Midbrain (tissue), 1 donor: ENCODE measurements at places on chromosomes 1 and 21.

DNA sequence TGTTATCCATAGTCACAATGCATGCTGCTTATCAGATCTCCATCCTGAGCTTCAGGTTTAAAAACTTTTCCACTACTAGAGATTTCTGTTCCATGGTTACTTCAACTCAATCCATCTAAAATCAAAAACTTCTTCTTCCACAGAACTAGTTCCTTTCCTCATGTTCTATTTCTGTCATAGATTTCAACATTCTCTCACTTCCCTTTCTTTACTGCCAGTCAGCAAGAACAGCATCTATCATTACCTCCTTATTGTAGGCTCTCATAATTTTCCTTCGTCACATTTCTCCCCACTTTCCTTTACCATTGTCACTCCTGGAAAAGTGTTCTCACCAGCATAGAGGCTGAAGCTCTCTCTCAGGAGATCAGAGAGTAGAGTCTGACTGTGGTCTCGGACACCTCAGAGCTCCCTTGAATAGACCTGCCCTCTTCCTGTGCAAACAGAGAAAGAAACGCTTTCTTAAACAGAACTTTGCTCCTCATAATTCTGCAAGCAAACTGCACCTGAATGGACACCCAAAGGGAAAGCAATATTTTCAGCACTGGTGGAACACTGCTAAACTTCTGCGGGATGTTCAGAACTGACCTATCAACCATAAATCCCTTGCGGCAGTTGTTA lies 48.7 kb upstream of the KIRREL1 start:
- DNase-seq, result peak; percentile 5

DNA sequence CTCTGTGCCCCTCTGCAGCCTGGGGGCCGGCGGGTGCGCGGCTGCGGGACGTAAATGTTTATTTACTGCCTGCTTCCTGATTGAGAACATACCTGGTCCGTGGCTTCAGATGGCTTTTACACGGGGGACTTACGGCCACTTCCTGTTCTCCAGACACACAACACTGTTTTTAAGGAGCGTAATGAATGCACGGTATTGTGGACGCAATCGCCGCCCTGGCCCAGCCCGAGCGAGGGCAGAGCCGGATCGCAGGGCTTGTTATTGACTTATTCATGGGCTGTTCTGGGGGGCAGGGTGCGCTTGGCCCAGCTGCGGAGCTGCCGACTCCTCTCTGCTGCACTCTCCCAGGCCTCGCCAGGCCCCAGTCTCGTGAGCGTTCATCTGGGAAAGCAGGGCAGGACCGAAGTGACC lies 52.8 kb upstream of the ACTRT2 start:
- DNase-seq, result peak; percentile 84

DNA sequence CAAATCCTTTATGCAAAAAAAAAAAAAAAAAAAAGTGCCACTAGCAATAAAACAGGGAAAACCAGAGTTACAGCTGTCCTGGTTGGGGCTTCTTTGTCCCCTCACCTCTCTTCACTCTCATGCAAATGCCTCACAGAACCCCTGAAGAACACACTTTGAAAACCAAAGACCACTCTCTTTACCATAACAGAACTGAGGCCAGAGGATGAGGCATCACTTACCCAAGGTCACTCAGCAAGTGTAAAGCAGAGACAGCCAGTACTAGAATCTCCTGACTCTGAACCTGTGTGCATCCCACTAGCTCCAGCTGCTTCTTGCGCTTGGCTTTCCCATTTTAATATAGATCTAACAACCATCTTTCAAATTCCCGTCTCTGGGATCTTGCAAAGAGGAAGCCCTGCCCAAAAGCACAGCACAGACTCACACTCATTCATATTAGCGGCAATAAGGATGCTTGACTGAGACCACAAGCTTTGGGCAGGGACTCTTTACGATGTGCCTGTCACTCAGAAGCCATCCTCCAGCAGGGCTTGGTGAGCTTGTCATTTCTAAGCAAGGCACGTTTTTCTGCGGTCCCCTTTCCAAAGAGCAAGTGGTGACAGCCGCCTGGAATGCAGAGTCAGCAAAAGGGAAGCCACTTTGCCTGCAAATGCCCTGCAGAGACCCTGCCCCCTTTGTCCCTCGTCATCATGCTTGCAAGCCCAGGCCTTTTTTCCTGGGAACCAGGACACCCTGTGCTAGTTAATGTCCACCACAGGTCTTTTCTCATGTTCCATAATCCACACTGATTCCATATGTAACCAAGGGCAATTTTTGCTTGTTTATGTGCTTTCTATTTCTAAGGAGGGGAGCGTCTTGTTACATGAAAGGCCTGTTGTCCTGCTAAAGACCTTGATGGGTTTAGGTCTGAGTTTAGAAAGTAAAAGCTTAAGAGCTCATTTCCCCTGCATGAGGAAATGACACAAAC lies 76.5 kb upstream of the NFIA start:
- DNase-seq, result peak; percentile 5

DNA sequence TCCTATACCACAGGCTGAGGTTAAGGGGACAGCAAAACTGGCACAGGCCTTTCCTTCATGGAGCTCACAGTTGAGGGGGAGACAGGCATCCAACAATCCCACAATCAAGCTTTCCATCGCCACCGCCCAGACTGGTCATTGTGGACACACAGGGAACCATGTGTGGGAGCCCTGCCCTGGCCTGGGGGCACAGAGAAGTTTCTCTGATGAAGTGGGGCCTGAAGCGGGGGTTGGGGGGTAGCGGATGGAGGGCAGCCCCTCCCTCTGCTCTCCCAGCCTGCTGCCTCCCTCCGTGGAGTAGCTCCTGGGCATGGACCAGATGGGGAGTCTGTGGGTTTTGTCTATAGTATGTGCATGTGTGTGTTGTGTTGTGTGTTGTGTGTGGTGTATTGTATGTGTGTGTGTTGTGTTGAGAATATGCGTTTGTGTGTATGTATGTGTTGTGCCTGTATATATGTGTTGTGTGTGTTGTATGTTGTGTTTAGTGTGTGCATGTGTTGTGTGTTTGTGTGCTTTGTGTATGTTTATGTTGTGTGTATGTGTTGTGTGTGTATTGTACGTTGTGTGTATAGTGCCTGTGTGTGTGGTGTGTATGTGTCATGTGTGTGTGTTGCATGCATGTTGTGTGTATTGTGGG lies 14.4 kb upstream of the LDLRAP1 start:
- DNase-seq, result no peak

- peak; percentile 90 for DNase-seq
Measured at GRCh38 chr1:41573785-41574713, 89.6 kb upstream of the EDN2 start.

DNA sequence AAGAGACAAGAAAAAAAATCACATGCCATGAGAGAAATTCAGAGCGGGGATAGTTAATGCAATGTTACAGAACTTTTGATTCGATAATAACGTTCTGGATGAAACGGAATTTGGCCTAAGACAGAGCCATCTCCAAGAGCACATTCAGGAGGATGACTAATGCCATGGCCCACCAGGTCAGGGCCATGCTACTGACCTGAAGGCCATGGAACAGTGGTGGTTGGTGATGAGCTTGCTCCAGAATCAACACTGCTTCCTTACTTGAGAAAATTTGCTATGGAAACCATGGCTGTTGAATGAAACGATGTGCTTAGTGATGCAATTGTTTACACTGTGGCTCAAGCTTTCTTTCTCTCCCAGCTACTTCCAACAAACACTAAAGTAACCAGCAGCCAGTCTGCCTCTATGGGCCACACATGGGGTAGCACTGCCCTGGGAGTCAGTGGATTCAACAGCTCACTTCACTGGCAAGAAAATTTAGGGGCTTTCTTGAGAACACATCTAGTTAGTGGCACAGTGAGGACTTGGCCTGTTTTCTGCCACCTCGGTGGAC lies 299.1 kb downstream of the PCP4 start:
- DNase-seq, result no peak

DNA sequence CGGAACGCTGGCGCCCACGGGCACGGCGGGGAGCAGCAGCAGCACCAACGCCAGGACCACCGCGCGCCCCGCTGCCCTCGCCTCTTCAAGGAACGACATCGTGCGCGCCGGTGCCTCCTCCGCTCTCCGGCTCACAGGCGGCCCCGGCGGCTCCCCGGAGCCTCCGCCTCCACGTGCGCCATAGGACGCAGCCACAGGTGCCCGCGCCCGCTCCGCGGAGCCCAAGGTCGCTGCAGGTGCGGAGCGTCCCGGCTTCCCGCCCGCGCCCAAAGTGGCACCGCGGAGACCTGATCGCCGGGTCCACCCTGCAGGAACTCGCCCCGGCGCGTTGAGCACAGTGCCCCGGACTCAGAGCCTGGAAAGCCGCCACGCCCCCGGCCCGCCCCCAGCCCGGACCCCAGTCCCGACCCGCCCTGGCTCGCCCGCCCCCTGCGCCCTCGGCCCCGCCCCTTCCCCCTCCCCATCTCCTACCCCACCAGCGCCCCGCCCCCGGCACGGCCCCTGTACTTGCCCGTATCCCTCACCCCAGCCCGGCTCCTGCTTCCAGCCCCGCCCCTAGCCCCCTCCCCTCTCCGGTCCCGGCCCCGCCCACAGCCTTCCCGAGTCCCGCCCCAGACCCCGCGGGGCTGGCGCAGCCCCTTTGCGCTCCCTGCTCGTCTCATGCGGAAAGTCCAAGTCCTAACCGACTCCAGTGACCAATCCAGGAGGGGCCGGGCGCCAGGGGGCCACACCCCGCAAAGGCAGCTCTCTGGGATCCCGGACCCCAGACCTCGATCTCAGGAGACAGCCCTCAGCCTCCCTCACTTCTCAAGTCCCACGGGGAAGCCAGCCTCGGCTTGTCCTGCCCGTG lies at the start of gene MEGF6:
MEGF6 (minus strand) TSS at position 339 of the 850 bp plus-strand sequence; CDS start at position 99, 240 bp downstream.
- no peak for DNase-seq

DNA sequence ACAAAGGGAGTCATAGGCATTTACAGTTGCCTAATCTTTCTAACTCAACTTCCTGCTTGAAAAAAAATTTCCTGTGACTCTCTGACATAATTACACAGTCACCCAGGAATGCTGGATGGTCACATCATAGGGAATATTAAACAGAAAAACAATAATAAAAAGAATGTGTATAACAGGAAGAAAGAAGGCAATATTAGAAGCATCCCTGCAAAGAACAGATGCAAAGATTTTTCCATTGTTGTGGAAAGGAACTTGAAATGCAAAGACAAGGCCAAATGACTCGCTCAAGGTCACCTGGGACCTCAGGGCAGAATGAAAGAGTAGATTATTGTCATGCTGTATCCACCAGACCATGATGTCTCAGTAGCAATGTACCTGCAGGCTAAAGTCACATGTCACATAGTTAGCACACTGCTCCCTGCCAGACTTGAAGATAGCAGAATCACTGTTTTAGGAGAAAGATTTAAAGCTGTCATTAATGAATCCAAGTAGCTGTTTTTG lies 184.3 kb downstream of the CYYR1 start:
- DNase-seq, result no peak

DNA sequence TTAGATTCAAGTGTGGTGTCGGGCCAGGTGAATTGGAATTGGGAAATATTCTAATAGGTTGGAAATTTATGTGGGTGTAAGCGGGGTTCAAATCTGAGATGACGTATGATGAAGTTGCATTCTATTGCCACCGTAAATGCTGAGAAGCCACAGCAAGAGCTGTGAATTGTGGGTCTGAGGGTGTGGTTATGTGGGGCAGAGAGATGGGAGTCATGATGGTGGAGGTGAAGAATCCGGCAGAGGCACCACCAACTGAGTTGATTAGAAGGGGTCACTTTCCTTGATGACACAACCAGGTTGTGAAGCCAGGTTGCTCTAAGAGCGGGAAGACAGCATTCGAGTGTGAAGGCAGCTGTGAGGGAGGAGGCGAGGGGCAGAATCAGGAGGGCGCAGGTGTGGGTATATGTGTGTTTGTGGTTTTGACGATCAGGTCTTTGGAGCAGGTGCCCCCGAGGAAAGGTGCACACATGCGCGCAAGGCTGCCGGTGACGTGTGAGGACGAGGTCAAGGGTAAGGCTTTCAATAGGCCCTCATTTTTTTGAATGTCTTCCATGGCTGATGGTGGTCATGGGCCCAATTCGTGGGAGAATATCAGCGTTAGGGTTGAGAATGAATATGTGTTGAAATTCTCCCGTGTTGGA lies 18.7 kb downstream of the LRRC3 start:
- DNase-seq, result no peak

DNA sequence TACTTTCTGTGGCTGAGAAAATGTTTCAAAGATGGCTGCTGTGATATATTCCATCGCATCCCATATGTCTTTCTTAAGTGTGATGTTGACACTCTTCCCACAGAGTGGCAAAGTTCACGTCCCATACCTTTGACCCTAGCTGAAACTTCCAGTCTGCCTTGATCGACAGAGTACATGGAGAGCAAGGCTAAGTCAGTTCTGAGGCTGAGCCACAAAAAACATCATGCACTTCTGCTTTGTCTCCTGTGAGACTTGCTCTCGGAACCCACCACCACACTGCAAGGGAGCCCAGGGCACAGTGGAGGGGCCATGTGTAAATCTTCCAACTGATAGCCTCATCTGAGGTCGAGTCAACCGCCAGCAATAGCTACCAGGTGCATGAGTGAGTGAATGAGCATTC lies 431.9 kb upstream of the RUNX1 start:
- DNase-seq, result no peak

- no peak for DNase-seq
Measured at GRCh38 chr21:41558842-41559241, 50.9 kb upstream of the TMPRSS2 start.

DNA sequence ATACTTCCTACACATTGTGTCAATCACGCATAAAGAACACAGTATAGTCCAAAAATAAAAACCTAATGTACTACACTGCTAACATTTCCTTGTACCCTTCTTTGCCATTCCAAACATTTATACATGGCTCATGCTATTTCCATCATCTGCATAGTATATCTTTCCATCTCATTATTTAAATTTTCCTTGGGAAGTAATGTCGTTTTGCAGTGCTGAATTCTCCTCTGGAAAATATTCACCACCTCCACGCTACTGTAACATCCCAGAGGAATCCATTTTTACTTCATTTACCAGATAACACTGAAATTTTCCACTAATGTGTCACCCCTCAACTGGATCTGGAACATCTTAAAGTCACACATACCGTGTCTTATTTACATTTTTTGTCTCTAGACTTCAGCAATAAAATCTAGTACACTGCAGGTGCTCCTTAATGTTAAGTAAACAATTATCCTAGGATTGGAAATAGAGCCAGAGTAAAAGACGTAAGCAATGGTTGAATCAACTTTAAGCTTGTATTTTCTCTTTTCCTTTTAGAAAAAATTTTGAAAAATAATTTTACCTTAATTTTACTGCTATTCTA lies 881.0 kb downstream of the AMY1C start:
- DNase-seq, result no peak

DNA sequence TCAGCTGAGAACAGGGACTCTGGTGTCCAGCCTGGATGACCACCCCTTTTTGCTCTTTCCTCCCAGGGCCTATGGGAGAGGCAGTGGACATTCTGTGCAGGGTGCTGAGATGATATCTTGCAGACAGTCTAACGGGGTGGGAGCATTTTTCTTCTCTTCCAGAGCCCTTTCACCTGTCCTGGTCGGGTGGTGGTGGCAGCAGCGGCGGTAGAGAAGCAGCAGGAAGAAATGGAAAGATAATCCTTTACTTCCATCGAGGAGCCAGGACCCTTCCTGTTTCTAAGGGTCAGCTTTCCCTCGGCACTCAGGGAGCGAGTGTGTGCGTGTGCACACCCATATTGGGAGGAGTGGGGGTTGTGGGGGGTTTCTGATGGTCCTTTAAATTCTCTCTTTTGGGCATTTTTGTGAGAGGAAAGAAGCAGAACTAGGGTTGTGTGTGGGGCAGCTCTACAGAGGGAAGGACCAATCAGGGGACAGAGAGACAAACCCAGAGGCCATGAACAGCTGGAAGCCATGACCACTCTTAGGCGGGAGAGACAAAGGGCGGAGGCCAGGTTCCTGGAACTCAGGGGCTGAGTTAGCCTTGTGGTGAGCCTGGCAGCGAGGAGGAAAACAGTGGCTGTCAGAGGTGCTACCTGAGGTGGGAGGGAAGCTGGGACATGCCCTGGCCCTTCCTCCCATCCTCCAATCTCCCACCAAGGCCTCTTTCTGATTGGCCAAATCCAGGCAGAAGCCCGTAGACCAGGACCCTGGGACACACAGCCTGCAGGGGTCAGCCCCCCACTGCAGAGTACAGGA lies 31.2 kb upstream of the CSF3R start:
- no peak for DNase-seq
